ENCODE measurements at places on chromosomes 1 and 21.

DNA sequence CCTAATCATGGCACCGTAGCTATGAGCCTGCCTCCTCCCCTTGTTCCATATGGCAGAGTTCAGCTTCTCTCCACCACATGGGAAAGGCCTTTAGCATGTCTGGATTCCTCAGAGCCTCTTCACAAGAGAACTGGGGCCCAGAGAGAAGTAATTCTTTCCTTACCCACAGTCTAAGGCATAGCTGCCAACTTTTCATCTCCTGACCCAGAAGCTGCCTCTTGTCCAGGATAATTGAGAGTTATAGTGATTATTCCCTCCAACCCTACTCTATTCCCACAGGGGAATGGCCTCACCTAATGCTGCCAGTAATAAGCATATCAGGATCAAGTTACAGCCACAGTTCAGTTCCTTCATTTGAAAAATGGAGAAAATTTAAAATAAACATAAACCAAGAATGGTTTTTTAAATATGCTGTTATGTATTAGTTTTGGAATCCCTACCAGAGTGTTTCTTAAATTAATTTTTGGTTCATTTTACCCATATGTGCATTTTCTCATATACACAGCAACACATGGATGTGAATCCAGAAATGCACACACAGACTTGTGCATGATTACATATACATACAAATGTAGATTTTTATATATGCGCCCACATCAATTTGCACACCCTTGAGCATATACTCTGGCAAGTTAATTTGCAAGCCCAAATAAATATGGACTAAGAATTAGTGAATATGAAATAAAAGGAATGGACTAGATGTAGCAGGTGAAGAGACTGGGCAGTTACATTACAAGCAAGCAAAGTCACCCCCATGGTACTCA, 63.9 kb upstream of the WARS2 start:
- DNase-seq = no peak

- peak; percentile 60 for DNase-seq
Measured at GRCh38 chr21:42614811-42615351, 38.5 kb upstream of the PDE9A start.

DNA sequence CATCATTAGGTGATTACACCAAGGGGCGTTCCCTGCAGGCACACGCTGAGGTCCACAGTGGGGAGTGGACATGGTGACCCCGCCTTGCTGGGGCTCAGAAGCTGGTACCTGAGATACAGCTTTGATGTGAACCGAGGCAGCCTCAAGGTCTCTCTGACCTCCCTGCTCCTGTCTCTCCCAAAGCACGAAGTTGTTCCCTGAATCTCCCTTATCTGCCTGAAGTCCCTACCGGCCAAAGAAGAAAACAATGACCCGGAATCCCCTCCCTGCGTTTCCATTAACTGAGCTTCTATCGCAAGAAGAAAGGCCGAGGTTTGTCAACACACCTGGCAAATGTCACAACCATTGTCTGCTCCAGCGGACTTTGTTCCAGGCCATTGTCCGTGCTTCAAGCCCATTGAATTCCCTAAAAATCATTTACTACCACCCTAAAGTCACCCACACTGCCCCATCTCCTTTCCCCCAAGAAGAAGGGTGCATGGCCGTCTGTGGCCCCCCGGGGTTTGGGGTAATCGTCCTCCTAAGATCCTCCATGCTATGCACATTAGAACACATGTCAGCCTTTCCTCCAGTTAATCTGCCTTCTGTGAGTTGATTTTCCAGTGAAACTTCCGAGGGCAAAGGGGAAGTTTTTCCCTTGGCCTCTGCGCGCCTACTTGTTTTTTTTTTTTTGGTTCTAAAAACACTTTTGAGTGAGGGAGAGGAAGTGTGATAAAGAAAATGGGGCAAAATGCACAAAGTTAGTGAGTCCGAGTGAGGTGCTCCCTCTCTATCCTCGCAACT, 48.1 kb upstream of the COL18A1 start:
- DNase-seq = no peak

DNA sequence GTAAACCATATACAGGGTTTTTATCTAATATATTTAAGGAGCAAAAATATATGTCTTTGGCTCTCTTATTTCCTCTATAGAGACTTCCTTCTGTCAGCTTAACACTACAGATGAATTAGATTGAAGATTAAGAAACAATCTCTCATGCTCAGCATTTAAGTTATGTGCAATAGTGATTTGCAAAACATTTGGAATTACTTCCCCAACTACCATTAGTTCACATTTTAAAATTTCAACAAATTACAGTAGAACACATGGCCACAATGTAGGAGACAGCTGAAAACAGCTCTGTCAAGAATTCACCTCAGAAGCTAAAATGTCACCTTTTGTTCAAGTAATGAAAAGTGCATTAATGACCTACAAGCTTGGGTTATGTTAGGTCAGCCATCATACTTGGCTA, 177.9 kb downstream of the EIF4G3 start:
- DNase-seq = no peak

DNA sequence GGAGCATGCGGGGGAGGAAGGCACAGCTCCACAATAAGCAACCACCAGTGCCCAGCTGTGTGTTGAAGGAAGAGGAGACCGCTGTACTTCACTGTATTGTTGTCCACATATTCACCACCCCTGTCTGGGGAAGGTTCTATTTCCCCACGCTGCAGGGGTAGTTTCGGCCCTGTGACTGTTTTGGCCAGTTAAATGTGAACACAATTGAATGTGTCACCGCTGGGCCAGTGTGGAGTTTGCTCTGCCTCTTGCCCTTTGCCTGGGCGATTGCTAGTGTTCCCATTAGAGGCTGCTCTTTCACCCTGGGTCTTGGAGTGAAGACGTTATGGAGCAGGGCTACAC, 32.6 kb downstream of the UBE4B start:
- no peak for DNase-seq

- no peak for DNase-seq
Measured at GRCh38 chr1:168373869-168374268, 93.2 kb downstream of the TBX19 start.

DNA sequence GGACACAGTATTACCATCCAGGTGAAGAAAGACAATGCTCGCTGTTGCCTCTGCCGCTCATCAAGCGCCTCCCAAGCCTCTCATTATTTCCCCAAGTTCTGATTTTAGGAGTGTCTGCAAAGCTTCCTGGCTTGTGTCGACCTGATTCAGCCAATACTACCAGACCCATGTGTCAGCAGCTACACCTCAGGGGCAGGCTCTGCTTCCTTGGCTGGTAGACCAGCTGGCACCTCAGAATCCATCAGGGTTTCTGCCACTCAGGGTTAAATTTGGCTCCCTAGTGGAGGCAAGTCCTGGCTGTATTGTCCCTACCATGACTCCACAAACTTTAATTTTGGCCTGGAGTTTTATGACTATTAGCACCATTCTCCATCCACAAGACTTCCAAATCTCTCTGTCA, 35.4 kb downstream of the SUSD4 start:
- DNase-seq = no peak

- DNase-seq = no peak
Measured at GRCh38 chr21:43331962-43332828, 94.7 kb downstream of the SIK1 start.

Measured in SK-N-SH (cell line).